Coronary artery (tissue), 2 donors: ENCODE measurements at places on chromosomes 3 and 15.
A peak's percentile ranks its signal among the peaks of the same experiment; 100 is the strongest.

DNA sequence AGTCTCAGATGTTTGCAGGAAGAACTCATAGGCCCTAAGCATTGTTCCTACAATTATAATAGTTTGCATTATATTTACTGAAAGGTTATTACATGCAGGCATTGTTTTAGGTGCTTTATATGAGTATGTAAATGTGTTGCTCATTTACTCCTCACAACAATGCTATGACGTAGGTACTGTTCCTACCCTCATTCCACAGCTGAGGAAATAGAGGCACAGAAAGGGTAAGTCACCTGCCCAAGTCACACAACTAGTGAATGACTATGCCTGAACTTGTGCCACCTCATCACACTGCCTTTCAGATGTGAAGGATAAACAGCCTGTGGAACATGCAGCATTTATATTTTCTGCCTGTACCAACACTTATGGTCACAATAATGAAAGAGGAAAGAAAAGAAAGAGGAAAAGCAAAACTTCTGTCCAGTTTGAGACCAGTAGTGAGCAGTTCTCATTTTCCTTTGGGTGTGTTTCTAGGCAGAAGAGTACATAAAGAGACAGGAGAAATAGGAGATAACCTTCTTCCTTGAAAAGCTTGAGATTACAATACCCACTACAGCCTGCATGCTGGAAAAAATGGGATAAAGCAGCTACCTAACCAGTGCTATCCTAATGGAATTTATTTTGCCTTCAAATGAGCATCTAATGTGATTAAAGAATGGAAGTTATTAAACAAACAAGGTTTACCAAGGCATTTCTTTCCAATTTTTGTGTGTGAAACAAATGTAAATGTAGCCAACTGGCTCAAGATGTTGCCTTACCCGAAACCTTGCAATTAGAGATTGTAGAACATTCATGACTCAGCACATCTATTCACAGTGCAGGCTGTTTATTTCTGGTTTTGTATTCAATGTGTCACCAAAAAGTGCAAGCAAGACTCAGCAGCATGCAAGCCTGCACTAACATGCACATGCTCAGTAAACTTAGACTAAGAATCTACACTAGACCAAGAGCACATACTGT is 20.5 kb upstream of the ENTPD3 start:
- DNase-seq = no peak

DNA sequence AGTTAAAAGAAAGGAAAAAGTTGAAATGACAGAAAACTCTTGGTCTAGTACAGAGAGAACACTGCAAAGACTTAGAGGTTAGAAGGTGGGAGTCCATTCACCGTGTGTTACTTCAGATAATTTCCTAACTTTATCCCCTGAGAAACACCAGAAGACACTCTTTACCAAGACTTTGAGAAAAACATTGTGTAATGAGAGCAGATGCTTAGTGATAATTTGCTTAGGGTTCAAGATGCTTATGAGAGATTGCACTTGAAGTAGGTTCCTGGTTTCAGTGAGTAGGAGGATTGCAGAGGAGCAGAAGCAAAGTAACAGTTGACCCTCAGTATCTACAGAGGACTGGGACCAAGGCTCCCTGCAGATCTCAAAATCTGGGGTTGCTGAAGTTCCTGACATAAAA is 594.1 kb downstream of the NR2F2 start:
- DNase-seq = no peak

- DNase-seq = no peak
Measured at GRCh38 chr3:105170423-105170822, 196.3 kb upstream of the ALCAM start.

DNA sequence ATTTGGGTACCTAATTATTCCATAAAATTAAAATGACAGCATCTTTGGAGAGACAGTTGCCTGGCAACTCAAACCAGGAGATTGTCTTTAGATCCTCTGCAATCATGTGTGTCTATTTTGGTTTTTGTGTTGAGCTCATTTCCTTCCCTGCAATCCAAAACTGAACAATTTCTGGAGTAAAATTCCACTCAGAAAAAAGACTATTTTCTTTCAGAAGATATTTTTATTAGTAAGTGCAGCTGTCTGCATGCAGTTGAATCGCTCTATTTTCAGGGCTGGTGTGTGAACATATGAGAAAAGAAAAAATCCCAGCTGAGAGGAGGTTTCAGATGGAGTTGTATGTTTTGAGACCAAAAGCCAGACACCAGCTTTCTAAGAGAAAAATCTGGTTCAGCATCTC is 41.9 kb upstream of the DYNC1LI1 start:
- DNase-seq = no peak

- DNase-seq = no peak
Measured at GRCh38 chr3:72818905-72819304, 29.3 kb downstream of the SHQ1 start.

GRCh38 chr3:42702066-42702951 is at the start of gene HHATL:
TSS of gene HHATL (minus strand) at chr3:42702798. CDS start at chr3:42700826, 1,972 bp downstream.
- peak; percentile 47 for DNase-seq

- no peak for DNase-seq
Measured at GRCh38 chr3:140911822-140912221, 29.8 kb upstream of the SLC25A36 start.

GRCh38 chr15:95799286-95800200 is 531.0 kb upstream of the NR2F2 start:
- no peak for DNase-seq

DNA sequence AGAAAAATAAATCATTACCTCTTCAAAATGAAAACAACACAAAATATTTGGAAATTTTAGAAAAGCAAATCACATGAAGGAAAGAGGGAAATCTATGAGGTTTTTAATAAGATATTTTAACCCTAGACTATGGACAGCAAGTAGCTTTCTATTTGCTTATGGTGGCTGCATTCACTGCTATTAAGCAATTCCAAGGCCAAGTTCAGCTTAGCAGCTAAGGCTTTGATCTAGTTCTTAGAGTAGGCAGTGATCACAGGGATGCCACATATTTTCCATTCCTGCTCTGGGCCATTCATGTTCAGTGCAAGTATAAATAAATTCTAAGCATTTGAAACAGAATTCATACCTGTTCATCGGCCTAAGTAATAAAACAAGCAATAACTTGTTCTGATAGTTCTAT is 235.3 kb downstream of the CDIN1 start:
- no peak for DNase-seq

DNA sequence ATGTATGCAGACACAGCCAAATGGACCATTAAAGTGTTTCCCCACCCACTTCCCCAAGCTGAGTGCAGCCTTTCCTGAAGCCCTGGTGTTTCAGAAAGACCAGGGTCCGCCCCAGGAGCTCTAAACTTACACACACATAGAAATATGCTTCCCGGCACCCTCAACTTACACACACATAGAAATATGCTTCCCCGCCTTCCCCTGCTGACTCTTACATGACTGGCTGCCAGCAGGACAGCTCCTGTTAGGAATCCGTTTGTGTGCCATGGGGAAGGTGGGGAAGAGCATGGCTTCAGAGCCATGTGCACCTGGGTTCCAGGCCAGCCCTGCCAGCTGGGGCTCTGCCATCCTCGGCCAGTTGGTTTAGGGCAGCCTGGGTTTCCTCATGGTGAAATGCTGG is 3.6 kb downstream of the CLEC3B start:
- no peak for DNase-seq

DNA sequence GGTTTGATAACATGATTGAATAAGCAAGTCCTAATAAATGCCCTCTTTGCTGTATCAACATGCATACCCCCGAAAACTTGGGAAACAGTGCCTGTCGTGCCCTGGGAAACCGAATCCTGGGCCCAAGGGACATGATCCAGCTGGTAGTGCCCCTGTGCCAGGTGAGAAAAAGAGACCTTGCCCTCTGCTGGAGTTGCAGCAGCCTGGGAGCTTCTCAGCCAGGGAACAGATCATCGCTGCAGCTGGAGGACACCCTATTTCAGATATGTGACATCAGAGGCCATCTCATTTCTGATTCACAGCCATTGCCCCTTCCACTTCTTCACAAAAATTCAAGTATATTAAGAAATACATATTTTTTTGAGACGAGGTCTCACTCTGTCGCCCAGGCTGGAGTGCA is 32.3 kb downstream of the STOML1 start:
- DNase-seq = peak; percentile 56

GRCh38 chr3:127858937-127859336 is 36.6 kb upstream of the MGLL start:
- DNase-seq = no peak

DNA sequence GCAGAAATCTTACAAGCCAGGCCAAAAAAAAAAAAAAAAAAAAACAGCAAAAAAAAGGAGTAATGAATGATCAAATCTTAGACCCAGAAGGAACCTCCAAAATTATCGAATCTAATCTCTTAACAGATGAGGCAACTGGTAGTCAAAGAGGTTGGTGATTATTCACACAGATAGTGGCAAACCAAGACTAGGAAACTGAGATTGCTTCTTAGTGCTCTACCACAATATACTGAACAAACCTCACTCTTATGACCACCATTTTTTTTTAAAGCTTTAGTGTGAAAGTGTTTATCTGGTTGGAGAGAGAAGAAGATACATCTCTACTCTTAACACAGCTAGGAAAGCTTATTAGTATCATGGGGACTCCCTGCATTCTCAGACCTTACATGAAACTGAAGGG is 17.3 kb downstream of the ATOSA start:
- no peak for DNase-seq

DNA sequence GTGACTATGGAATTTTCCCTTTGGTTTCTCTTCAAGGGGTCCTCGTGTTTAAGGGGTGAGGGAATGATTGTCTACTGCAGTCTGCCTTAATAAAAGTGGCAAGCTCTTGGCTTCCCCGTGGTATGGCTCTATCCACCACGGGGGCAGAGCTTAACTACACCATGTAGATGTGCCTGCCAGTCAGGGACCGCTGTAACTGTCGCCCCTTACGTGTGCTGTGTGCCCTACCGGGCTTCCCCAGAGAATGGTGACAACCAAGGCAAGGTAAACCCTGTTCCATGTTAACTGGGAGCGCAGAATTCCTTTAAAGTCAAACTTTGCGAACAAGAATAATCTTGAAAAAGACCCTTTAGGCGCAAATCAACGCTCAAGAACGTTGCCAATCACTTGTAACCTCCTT is 966 bp upstream of the C3orf80 start:
- DNase-seq = no peak

- no peak for DNase-seq
Measured at GRCh38 chr3:14823910-14824629, 5.3 kb downstream of the FGD5 start.

GRCh38 chr15:33094336-33094735 is 100.2 kb downstream of the FMN1 start:
- no peak for DNase-seq

GRCh38 chr3:50171540-50172301 is 16.6 kb downstream of the SEMA3F start:
- DNase-seq = no peak

DNA sequence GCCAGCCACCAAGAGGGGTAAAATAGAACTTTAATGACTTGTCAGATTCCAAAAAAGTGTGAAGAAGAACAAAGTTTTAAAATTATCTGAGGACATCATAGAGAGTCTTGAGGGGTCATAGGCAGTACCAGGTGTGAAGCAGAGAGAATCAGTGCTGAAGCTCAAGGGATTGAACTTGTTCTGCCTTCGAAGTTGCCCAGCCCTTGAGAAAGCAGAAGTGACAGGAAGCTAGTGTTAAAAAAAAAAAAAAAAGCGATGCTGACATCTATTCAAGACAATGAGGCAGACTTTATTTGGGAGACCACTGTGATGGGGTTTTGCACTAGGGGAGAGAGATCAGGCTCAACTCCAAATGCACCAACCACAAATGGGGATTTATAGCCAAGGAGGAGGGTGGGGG is 21.8 kb downstream of the FBXO22 start:
- DNase-seq = no peak

- DNase-seq = no peak
Measured at GRCh38 chr3:121998030-121998580, 23.9 kb downstream of the ILDR1 start.

- DNase-seq = no peak
Measured at GRCh38 chr3:143910756-143911155, 60.9 kb upstream of the DIPK2A start.

GRCh38 chr15:66631616-66632263 is 65.9 kb upstream of the LCTL start:
- peak; percentile 74 for DNase-seq

GRCh38 chr15:98778960-98779359 is 130.6 kb downstream of the IGF1R start:
- no peak for DNase-seq

- no peak for DNase-seq
Measured at GRCh38 chr3:38969317-38970235, 82.2 kb downstream of the SCN11A start.

GRCh38 chr3:20099060-20099459 is 58.8 kb downstream of the KAT2B start:
- DNase-seq = no peak

DNA sequence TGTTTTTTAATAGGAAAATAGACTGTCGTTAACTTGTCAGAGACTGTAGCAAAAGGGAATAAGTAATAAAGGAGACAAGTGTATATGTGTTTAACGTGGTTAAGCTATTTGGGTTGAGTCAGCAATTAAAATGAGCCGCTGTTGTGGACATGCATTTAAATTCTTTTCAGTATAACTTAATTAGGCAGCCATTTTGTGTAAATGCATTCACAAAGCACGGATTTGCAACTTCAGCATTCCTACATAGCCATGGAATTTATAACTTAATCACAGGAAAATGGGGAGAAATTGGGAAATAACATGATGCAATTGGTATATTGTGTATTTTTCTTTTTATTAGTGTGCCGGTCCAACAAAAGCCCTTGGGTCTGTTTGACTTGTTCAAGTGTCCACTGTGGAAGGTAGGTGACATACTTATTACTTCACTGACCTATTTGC is 27.9 kb downstream of the USP3 start:
- no peak for DNase-seq

- DNase-seq = no peak
Measured at GRCh38 chr3:4306091-4306490, 2.9 kb downstream of the SETMAR start.

GRCh38 chr3:192130534-192131132 is 596.7 kb downstream of the FGF12 start:
- DNase-seq = no peak

DNA sequence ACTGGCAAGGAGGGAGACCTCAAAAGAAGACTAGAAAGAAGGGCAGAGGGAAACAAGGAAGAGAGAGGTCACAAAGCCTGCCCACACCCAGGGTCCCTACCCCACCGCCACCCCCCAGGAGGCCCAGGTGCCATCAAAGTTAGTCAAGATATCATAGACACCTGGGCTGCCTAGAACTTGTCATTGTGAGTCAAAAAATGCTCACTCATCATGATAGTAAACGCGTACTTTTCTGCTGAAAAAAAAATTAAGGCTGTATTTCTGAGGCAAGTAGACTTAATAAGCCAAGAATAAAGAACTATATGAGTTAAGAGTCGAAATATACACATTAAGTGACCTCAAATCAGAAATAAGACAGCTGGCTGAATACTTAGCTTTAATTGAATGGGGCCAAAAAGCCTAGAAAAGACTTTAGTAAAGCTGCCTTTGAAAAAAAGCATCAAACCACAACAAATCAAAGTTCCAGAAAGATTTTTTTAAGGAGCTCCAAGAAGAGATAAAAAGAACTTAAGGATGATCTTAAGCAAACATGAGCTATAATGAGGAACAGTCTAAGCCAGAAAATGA is 415.5 kb upstream of the PPP2R3A start:
- DNase-seq = no peak

- DNase-seq = no peak
Measured at GRCh38 chr3:162170581-162170980, 674.0 kb downstream of the OTOL1 start.

GRCh38 chr3:114260152-114260551 is 22.8 kb upstream of the ZNF80 start:
- DNase-seq = no peak
